ENCODE measurements at places on chromosomes 11 and 22. TPM values are rescaled to one million over a fixed set of nuclear protein-coding genes. Genes with fewer than 3 reads are reported as not detected.
A peak's percentile ranks its signal among the peaks of the same experiment; 100 is the strongest.

- DNase-seq, result no peak
These were observed 15.3 kb upstream of the BAIAP2L2 start for GRCh38 chr22:38125751-38126201.

DNA sequence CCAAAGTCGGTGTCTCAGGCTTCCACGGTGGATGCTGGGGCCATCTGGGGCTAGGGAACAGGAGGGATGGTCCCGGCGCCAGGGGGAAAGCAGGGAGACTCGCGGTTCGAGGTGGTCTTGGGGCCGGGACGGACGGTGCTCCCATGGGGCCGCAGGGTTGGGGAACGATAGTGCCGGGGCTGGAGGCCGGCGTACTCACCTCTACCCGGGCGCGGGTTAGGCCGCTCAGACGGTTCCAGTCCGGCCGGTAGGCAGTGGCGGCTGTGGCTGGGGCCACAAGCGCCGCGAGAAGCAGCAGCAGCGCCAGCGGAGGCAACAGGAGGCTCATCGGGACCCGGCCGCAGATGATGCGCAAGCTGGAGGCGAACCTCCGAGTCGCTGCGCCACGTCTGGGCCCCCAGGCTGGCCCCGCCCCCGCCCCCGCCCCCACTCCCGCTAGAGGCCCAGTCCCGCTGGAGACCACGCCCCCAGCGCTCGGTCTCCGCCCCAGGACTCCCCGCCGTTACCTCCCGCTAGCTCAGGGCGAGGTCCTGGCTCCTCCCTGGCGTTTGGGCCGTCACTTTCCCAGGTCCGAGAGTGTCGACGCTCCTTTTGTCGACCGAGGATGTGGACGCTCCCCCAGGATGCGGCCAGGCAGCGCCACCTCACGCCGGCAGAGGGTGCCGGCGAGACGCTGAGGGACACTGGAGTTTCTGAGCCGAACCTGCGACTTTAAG, at the start of gene SELENOM:
SELENOM (minus strand) TSS at position 391 of the 716 bp plus-strand sequence; CDS start at position 328, 63 bp downstream.
- peak; percentile 98 for DNase-seq

DNA sequence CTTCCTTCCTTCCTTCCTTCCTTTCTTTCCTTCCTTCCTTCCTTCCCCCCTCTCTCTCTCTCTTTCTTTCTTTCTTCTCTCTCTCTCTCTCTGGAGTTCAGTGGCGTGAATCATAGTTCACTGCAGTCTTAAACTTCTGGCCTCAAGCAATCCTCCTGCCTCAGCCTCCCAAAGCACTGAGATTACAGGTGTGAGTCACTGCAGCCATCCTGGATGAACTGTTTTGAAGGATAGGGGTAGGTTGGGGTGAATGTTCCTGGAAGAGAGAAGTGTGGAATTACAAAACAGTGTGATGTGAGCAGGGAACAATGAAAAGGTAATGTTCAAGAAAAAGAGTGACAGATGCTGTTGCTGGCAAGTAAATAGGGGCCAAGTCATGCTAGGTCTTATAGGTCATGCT, 12.4 kb upstream of the PLET1 start:
- no peak for DNase-seq

- DNase-seq, result no peak
These were observed 26.8 kb downstream of the TNRC6B start for GRCh38 chr22:40204321-40205116.

DNA sequence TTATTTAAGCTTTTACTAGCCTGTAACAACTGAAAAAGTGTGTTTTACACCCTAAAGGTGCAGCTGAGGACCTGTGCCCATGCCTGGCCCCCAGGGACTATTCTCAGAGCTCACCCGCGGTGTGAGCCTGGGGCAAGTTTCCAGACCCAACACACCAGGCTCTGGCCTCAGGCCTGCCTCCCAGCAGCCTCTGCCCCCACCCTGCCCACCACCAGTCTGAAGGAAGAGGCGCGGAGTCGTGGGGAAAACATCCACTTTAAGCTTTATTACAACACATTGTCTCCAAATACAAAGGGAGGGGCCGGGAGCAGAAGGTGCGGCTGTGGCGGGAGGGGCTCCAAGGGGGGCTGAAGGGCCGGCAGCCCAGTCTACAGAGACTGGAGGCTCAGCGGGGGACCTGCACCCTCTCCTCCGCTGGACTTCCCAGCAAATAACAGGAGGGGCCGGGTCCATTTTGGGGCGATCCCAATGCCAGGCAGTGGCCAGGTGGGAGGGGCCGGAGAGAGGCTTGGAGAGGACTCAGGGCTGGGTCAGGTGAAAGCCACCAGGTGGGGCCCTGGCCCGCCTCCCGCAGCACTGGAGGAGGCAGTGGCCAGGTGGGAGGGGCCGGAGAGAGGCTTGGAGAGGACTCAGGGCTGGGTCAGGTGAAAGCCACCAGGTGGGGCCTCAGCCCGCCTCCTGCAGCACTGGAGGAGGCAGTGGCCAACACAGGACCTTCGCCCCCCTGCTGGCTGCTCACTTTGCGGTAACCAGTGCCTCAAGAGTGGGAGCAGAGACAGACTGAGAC, 18.1 kb downstream of the DUSP8 start:
- DNase-seq, result no peak

The C11orf42 gene
- not detected for total RNA-seq

All from breast epithelium (tissue), 4 donors.